ENCODE measurements at places on chromosomes 1 and 21. TPM values are rescaled to one million over a fixed set of nuclear protein-coding genes. Genes with fewer than 3 reads are reported as not detected.

Gene OR2T11
- not detected for total RNA-seq

- no peak for ATAC-seq
These were observed 26.4 kb upstream of the RNF187 start for GRCh38 chr1:228460821-228461220.

DNA sequence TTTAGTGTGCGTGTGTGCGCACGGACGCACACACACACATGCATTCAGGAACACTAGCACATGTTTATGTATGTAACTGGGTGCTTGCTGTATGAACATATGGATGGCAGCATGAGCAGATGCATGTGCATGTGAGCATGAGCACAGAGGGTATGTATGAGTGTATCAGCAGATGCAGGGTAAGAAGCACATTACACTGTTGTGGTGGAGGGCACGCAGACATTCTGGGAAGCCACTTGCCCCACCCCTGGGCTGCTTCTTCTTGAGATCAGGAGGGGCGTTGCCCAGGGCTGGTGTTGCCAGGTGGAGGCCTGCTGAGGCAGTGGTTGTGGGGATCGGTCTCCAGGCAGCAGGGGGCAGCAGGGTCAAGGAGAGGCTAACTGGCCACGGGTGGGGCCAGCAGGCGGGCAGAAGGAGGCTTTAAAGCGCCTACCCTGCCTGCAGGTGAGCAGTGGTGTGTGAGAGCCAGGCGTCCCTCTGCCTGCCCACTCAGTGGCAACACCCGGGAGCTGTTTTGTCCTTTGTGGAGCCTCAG, 3.9 kb upstream of the P3R3URF start:
- no peak for ATAC-seq

- no peak for ATAC-seq
These were observed 44.2 kb downstream of the TMEM53 start for GRCh38 chr1:44630116-44630515.

- no peak for ATAC-seq
These were observed 6.8 kb downstream of the CPT2 start for GRCh38 chr1:53203466-53203865.

DNA sequence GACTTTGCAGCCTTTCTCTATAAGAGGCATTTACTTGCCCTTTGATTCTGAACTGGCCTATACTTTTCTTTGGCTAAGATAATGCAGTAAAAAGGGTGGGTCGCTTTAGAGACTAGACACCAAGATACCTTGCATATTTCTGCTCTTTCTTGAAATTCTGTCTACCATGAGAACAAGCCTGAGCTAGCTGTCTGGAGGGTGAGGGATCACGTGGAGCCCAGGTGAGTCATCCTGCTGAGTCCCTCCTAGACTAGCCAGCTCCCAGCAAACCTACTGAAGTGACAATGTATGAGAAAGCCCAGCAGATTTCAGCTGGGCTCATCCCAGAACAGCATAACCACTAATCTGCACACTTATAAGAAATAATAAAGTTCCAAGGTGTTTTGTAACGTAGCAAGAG, 408.0 kb upstream of the KAZN start:
- ATAC-seq, result no peak

GRCh38 chr1:35554266-35555211, 2.7 kb downstream of the KIAA0319L start:
- no peak for ATAC-seq

DNA sequence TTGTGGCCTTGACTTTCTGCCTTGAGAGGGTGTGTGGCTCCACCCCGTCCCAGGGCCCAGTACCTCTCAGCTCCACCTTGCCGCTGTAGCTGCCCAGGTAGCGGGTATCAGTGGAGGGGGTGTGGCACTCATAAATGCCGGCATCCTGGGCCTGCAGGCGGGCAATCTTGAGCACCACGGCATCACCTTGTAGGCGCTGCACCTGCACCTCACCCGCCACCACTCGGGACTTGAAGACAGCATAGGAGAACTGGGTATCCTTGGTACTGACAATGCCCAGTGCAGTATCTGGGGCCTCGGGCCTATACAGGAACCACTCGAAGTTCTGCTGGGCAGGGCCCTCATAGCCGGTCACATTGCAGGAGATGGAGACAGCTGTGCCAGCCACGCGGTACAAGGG, 3.6 kb downstream of the IGSF8 start:
- no peak for ATAC-seq

Gene ERICH3
- total RNA-seq, result not detected

GRCh38 chr21:44415073-44416025, 40.0 kb upstream of the LRRC3 start:
- ATAC-seq, result no peak

Gene GCSAML
- total RNA-seq, result not detected

DNA sequence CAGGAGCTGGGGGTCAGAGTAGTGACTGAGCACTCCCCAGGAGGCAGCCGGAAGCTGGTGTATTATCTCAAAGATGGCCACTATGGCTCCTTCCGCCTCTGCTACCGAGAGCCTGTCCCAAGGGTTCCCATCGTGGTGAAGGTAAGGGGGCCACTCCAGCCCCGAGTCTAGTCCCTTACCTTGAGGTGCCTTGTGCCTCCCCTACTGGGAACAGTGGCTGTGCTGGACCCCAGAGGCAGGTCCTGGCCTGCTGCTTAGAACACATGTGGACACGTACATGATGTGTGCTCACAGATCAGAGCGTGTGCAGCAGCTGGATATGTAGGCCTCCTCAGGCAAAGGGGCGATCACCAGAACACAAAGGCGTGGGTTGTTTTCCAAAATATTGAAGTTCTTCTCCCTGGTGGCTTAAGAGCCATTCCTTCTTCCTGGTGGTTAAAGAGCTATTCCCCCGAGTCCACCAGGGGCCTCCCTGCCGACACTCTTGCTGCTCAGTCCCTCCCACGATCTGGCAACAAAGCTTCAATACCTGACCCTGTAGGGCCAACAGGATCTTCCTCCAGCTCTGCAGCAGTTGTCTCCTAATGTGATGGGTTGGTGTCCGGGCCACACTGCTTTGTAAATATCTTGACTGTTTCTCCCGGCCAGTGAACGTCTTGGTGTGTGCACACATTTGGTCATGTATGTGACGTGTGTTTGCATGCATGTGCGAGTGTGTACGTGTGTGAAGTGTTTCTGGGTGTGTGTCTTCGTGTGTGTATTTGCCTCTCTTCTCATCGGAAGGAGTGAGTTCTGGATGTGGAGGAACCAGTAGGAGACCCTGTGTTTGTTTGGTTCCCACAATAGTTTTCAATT, 68.4 kb upstream of the TINAGL1 start:
- no peak for ATAC-seq

GRCh38 chr1:220904876-220905275, 25.6 kb downstream of the HLX start:
- no peak for ATAC-seq

GRCh38 chr1:79638382-79638781, 631.9 kb upstream of the ADGRL4 start:
- no peak for ATAC-seq

DNA sequence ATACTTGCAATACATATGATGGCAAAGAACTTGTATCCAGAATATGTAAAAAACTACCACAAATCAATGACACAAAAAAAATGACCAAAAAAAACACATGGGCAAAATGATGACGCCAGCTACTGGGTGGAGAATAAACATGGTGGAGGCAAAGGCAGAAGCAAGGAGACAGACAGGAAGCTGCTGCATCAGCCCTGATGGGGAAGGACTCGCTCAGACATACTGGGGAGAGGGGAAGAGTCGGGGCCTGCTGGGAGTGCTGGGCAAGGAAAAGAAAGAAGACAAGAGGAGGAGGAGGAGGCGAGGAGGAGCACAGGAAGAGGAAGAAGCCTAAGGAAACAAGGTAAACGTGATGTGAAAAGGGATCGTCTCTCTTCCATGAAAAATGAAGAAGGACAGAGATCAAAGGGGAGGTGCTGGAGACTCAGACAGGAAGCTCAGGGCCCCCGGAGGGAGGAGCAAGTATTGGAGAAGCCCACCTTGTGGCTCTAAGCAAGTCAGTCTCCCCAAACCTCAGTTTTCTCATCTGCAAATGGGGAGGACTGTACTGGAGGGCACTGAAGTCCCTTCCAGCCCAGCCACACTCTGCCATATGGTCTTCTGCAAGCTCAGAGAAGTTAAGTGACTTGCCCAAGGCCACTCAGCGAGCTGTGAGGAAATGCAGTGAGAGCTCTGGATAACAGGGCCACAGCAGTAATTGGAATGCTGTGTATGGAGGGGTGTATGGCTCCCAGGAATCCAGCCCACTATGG, 24.2 kb downstream of the OLFML2B start:
- ATAC-seq, result no peak

Gene KCNK2
- total RNA-seq, result not detected

Gene OR6N2
- total RNA-seq, result not detected

DNA sequence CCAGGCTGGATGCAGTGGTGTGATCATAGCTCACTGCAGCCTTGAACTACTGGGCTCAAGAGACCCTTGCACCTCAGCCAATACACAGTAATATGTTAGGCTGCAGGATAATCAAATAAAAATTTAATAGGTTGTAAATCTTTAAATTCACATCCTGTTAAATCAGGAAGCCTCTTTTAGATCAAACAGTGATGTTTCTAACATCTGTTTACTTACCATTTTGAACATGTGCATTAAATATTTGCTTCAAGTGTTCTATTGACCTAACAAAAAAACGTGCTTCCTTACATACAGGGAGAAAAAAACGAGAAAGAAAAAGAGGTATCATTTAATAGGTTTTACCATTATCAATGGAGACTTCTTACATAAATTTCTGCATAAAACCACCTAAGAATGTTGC, 70.6 kb downstream of the IARS2 start:
- ATAC-seq, result no peak

Gene OR2L3
- not detected for total RNA-seq

DNA sequence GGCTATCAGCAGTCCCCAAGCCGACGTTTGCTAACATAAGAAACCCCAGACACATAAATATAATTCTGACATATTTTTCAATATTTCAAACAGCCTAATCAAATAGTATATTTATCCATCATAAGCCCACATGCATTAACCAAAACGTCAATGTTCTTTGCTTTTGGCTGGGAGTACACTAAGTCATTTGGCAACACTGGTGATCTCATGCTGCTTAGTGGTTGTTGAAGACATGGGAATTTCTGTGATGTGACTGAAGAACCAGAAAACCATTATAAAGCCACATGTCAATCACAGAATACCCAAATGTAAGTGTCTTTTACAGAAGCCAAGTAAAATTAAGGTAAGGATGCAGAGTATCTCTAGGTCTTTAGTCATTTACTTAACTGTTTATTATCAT, 57.6 kb downstream of the PLPPR5 start:
- ATAC-seq, result no peak

DNA sequence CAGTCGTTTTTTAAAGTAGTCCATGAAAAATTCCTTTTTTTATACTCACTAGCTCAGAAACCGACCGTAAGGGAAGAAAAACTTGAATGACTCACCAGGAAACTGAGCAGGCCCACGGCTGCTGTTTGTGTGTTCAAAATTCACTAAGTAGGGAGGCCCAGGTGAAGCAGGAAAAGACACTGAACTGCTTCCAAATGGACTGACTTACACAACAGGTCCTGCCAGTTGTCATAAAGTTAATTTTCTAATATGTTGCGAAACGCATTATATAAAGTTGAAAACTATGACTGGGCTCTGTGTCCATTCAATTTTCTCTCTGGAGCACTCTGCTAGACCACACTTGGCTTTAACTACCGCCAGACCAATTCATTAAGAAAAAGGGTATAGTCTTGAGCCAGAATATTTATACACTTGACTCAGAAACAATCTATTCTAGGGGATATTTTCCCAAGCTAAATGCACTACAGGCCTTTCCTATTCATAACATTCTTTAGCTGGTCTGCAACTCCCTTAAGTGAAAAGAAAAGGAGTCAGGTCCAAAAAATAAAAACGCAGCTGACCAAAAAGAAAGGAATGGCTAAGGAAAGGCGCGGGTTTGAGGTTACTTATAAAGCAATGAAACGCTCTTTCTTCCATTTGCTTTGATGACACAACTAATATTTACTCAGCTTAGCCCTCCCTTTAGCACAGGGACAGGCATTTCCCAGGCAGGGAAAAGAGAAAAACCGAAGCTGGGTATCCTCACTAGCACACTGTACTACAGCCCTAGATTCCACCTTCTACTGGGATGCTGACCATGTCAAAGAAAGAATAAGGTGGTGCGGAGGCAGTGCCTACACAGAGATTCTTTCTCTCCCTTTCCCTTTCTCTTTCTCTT, 306.3 kb upstream of the ESRRG start:
- no peak for ATAC-seq

GRCh38 chr1:171807556-171807955, 26.1 kb downstream of the METTL13 start:
- ATAC-seq, result no peak

- ATAC-seq, result no peak
These were observed 26.7 kb downstream of the STPG1 start for GRCh38 chr1:24386931-24387330.

Gene ANGPTL3
- not detected for total RNA-seq

GRCh38 chr1:209884665-209885117, 53.3 kb upstream of the SYT14 start:
- ATAC-seq, result peak; percentile 99

- no peak for ATAC-seq
These were observed 27.6 kb upstream of the ARHGAP29 start for GRCh38 chr1:94265011-94265422.

Gene MAP1LC3C
- total RNA-seq, result not detected

Gene GNL2
- total RNA-seq, result 48.8 TPM
